ENCODE measurements at places on chromosomes 13 and 19.

- DNase-seq, result no peak
These were observed 456.0 kb downstream of the PCDH17 start for GRCh38 chr13:58087566-58087965.

DNA sequence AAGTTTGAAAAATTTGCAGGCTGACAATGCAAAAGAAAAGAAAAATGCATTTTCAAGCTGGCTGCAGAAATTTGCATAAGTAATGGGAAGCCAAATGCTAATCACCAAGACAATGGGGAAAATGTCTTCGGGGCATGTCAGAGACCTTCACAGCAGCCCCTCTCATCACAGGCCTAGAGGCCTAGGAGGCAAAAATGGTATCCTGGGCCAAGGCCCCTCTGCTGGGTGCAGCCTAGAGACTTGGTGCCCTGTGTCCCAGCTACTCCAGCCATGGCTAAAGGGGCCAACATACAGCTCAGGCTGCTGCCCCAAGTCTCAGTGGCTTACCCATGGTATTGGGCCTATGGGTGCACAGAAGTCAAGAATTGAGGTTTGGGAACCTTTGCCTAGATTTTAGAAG lies 155.2 kb downstream of the B3GLCT start:
- DNase-seq, result no peak

GRCh38 chr19:18457483-18458331 lies 19.8 kb upstream of the ISYNA1 start:
- DNase-seq, result no peak

DNA sequence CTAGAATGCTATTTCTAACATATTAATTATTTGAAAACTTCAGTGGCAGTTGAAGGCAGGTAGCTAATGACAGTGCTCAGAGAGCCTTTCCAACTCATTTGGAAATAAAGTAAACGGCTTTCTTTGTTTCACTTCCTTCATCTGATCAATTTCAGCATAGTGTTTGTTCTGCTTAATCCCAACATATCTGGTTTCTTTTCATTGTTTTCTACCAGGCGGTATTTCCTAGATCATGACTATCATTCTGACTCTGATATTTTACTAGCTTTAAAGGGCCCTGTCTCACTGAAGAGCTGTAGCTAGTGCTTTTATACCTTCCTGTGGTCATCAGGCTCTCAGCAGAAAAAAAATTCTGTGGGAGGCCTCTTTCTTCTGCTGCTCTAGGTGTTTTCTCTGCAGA lies 178.6 kb downstream of the RBM26 start:
- peak; percentile 42 for DNase-seq

- no peak for DNase-seq
These were observed 260.9 kb downstream of the COG6 start for GRCh38 chr13:39916330-39916729.

DNA sequence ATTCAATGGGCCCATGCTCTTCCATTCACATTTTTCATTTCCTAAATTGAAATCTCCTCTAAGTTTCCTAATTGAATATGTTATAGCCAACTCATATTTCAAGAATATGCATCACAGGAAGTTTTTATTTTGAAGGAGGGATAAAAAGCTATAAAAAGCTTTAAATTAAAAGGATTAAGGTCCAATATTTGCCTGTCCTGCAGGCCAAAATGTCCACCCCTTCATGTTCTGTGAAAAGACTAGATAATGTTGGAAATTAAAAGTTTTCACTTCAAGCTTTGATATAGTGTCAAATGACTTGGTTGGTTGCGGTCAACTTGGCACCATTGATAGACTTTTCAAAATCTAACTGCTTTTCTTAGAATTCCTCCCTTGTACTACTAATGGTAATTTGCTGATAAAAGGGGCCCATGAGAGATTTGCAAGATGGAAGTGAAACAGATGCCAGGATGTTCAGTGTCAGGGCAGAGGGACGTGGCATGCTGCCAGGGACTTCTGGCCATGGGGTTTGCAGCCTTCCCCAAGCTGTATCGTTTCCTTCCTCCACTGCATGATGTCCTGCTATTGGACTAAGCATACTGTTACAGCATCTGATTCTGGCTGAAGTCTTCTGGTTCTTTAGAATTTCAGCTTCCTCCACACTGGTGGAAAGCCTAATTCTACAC lies 547.3 kb upstream of the MIR17HG start:
- DNase-seq, result no peak
